Trophoblast cell (in vitro differentiated cells and primary cell): ENCODE measurements at places on chromosomes 2 and 18.

DNA sequence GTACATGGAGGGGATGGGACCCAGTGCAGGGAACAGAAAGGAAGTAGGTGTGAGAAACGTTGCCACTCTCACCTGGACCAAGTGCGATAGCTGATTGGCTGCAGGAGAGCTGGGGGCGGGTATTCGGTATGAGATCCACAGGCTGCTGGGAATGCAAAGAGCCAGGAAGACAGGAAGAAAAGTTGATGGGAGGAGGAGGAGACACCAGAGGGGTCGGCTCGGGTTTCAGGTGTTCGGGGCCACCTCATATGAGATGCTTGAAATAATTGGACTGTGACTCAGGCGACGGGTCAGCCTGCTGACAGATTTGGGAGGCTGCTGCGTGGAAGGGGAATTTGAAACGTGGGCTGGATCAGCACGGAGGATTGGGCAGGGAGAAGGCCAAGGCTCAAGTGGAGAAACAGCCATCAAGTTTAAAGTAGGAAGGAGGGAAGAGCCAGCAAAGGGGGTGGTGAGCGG is 65.1 kb downstream of the MRPS9 start:
- DNase-seq = peak; percentile 90

DNA sequence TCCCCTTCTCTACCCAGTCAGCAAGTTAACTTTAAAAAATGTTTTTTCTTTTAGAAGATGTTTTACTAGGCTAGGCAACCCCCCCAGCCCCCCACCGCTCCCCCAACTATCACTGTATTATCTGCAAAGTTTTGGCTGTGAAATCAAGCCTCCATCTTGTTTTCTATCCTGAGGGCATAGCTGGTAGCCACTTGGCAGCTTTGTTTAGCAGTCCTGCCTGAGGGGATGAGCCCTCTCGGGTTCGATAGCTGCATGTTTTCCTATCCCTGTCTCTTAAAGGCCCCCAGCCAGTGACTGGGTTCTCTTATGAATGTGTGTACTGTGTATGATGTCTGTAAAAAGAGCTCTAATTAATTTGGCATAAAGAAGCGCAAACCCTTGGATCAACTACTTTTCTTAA is 43.4 kb downstream of the MRO start:
- peak; percentile 22 for DNase-seq

GRCh38 chr2:178452334-178452733 is 1.2 kb downstream of the PJVK start:
- DNase-seq = no peak

DNA sequence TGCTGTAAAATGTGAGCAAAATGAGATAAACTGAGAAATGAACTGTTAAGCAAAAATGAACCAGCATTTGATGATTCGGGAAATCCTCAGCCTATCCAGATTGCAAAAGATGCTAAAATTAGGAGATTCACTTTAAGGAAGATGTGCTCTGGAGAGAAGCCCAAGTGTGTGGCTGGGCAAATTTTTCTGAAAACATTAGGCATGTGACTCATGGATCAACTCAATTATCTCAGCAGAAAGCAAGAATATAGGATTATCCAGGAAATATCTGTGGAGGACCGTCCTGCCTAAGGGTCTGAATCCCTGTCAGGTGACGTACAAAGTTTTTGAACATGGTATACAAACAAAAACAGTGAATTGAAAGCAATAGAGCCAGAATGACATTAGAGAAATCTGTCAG is 1268.3 kb upstream of the TMEFF2 start:
- peak; percentile 58 for DNase-seq

DNA sequence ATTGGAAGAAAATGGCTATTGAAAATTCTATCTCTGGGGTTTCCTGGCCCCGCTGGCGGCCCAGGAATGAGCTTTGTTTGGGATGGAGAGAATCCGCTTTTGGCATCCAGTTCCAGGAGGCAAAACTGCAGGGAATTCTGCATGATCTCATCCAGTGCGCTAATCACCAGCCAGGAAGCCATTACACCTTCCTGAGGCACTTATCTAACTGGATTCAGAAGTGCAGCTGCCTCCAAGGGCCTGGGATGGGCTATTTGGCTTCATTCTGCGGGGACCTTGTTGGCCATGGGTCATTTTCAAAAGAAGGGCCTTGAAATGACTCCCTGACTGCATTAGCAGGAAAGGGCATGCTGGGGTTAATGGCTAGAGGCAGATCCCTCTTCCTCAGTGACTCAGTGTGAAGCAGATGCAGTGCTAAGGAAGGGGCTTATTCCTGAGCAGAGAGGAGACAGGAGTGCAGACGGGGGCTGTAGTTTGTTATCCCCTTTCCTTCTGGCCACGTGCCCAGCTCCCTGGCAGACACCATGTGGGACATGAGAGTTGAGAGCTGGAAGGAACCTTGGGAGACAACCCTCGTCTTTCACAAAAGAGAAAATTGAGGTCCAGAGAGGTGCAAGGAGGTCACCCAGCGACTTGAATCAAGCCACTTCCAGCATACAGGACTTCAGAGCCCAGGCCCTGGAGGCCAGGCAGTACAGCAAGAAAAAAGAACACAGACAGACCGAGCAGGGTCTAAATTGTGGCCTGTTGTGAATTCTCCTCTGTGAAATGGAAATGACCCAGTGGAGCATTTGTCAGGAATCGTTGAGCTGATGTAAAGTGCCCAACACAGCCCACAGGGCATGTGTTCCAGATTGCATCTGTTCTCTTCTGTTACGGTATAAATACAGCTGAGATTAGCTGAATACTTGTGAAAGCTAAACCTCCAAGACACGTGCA is 161.8 kb downstream of the PRKCE start:
- DNase-seq = peak; percentile 59

GRCh38 chr2:121501031-121501430 is 29.6 kb upstream of the RNU4ATAC start:
- no peak for DNase-seq

DNA sequence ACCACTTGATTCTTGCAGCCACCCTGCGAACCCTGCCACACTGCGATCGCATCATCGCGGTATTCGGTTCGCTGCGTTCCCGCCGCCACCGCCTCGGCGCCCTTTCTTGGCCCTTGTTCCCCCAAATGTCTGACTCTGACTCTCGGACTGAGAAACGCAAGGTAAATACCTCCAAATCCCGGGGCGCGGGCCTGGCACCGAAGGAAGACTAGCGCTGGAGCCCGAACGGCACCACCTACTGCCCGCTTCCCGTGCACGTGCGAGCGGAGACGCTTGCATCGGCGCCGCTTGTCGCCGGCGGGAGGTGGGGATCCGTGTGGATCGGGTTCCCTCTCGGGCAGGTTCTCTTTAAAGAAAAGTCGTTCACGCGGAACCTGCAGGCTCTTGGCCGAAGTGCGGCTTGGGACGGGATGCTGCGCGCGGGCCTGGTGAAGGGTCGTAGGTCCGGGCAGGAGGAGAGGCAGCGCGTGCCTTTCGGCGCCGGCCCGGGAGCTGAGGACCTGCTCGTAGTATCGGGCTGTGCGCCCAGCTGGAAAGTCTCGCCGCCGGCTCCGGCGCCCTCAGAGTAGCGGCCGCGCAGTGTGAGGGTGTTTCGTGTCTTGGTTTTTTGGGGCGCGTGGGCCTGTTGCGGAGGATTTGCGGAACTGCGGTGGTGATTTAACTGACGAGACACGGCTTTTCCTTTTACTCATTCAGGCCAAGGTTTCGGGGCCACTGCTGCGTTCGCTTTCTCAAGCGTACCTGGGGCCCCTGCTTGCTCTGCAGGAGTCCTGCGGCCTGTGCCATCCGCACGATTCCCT is 514 bp downstream of the BCL2L11 start:
- DNase-seq = no peak

GRCh38 chr2:159140070-159140769 is 146.3 kb downstream of the WDSUB1 start:
- no peak for DNase-seq

DNA sequence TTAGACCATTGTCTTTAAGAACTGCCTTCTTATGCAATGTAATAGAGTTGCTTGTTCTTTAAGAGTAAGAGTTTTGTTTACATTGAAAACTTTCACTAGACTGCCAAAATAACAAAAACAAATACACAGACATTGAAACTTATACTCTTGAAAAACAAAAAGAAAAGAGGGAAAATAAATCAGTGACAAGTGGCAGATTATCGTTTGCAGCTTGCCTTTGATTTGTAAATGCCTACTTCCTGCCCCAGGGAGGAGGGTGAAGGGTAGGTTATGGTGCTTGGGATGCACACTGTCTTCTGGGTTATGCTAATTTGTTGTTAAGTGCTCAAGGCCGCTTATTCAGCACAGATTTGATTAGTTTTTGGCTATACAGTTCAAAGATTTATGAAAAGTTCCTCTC is 198.7 kb downstream of the TGIF1 start:
- no peak for DNase-seq

DNA sequence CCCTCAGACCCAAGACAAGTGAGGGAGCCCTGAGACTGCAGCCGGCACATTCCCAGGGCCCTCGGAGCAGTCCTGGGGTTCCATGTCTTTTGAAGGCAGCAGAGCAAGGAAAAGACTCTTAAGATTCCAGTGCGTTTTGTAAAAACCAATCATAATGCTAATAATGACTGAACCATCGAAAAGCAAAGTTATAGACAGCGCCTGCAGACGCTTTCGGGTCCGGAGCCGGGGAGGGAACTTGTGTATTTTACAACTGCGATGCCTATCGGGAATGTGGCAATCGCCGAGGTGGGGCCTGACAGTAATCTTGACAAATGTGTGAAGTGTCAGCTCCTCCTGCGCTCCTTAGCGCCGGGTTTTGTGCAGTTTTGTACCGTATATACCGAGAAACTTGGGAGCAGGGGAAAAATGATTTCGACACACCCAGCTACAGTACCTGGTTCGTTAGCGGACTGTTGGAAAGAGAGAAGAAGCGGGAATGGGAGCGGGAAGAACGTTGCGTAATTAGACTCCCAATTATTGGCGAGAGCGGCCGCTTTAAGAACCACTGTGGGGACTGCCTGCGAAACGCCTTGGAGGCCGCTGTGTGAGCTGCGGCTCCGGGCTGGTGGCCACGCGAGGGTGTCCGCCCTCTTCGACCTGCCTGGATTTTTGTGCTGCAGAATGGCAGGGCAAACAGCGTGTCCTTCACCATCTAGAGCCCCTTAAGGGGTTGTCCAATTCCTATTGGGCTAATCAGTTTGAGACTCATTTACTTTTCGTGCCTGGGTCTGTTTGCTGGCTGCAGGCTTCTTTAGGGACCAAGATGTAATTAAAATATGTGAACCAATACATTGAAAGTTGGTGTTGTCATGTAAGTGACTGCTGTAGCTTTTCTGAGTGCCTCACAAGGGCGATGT is 2.4 kb downstream of the EPAS1 start:
- peak; percentile 72 for DNase-seq

DNA sequence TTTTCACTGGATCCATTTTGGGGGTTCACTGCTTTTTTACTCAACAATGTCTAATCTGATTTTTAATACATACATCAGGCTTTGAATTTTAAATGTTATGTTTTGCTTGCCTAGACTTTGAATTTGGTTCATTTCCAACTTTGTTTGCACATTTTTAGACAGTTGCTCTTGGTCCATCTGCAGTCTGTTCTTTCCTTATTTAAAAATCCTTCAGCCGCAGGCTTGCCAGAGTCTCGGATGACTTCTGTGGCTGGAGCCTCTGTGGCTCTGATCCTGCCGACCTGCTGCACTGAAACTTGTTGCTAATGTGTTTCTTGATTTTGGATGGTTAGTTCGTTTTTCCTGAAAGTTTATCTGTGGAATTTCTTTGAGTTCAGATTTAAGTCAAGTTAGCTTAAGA is 172.0 kb upstream of the ALKAL2 start:
- no peak for DNase-seq

- DNase-seq = no peak
These were observed 6.3 kb downstream of the PJVK start for GRCh38 chr2:178457390-178457886.

- no peak for DNase-seq
These were observed 244.7 kb upstream of the MMADHC start for GRCh38 chr2:149832324-149832723.
